ENCODE measurements at places on chromosomes 11 and 22. TPM values are rescaled to one million over a fixed set of nuclear protein-coding genes. Genes with fewer than 3 reads are reported as not detected.

Gene TTC12
- 2.7 TPM for total RNA-seq

Gene ADORA2A
- total RNA-seq = 2.6 TPM

Gene CSTPP1
- total RNA-seq = 15.3 TPM

Gene GRAMD4
- 37.8 TPM for total RNA-seq

Gene MAPK12
- 20.0 TPM for total RNA-seq

Gene CTSC
- total RNA-seq = 265 TPM

Gene ALDH3B1
- 14.6 TPM for total RNA-seq

Gene MORC2
- 28.7 TPM for total RNA-seq

Gene CREBZF
- total RNA-seq = 25.1 TPM

Gene MRGPRX4
- not detected for total RNA-seq

Gene DBX1
- total RNA-seq = not detected

Gene BIRC3
- total RNA-seq = 5.3 TPM

All from mesenteric fat pad (tissue), 1 donor.